ENCODE measurements at places on chromosomes 12 and 14. TPM values are rescaled to one million over a fixed set of nuclear protein-coding genes. Genes with fewer than 3 reads are reported as not detected.

The DNAI7 gene
- total RNA-seq = 0.16 TPM

The MUCL1 gene
- not detected for total RNA-seq

The MORN3 gene
- 6.7 TPM for total RNA-seq

The RIMKLB gene
- total RNA-seq = 10.1 TPM

The SCN8A gene
- 0.33 TPM for total RNA-seq

The HCAR1 gene
- total RNA-seq = not detected

- no peak for DNase-seq
Observed at GRCh38 chr12:41856228-41856627, 288.4 kb downstream of the GXYLT1 start.

GRCh38 chr12:108633534-108634248, at the start of gene SELPLG:
Gene SELPLG (minus strand): TSS chr12:108633894. CDS start chr12:108624307, 9,587 bp downstream.
- DNase-seq = peak; percentile 77

DNA sequence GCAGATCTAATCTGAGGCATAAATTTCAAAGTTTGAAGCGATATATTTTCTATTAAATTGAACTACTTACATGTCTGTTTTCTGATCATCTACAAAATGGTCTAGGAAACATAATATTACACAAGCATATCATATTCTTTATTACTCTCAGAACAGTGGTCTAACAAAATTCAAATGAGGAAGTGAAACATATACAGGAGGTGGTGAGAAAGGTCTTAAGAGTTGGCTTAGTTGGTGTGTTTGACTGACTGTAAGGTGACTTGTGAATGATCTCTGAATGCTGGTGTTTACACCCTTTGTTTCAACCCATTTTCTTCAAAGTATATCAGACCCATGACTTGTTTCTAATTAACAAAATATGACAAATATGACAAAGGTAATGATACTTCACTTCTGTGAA, 1156.8 kb downstream of the SLC16A7 start:
- no peak for DNase-seq

- peak; percentile 30 for DNase-seq
Observed at GRCh38 chr14:102200690-102201352, 61.1 kb downstream of the WDR20 start.

DNA sequence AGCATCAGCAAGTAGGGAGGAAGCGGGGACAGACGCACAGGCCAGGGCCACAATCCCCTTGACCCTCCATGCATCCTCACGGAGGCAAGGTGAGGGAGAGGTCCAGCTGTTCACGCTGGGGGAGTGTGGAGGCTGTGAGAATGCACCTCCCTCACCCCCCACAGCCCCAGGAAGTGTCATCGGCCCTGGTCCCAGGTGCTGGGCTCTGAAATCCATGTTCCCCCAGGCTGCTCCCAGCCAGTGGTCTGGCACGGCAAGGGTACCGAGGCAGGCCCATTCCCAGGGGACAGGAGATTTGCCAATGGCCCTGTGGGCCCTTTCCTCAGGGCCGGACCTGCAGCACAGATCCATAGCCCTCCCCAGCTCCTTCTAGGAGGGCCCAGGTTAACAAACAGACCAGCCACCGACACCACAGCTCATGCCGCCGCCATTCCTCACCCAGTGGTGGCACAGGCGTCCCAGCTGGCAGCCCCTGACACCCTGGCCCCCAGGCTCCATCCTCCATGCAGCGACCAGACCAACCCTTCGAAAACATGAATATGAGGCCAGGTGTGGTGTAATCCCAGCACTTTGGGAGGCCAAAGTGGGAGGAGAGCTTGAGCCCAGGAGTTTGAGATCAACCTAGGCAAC, 21.9 kb upstream of the EIF5 start:
- DNase-seq = no peak

GRCh38 chr14:68143341-68143841, 323.8 kb downstream of the RAD51B start:
- DNase-seq = no peak

All from CD8-positive, alpha-beta T cell (primary cell).